ENCODE measurements at places on chromosomes 1 and 21.

DNA sequence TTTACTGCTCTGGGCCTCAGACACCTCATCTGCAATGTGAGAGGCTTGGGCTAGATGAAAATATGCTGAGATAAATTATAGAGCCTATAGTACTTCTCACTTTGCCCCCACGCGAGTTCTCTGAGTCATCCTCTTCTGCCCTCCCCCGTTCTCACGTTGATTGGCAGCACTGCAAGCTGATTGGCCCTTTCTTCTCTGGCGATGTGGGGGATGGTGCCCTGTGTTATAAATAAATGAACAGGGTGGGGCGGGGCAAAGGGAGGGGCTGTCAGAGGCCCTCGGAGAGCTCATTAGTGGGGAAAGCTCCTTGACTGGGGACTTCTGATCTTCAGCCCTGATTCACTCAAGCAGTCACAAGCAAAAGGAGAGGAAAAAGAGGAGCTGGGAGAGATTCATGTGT is 64.3 kb upstream of the ZC3H12A start:
- no peak for DNase-seq

GRCh38 chr1:212973426-212973825 is 23.1 kb downstream of the VASH2 start:
- no peak for DNase-seq

- DNase-seq: peak; percentile 44
Measured at GRCh38 chr1:119799599-119800177, 11.6 kb downstream of the REG4 start.

GRCh38 chr21:43020771-43021170 is 46.4 kb downstream of the PKNOX1 start:
- DNase-seq: no peak

- no peak for DNase-seq
Measured at GRCh38 chr1:223288826-223289225, 75.2 kb downstream of the SUSD4 start.

GRCh38 chr1:245590726-245591125 is 435.9 kb downstream of the KIF26B start:
- no peak for DNase-seq

GRCh38 chr1:38194472-38194871 is 147.9 kb upstream of the POU3F1 start:
- DNase-seq: no peak

DNA sequence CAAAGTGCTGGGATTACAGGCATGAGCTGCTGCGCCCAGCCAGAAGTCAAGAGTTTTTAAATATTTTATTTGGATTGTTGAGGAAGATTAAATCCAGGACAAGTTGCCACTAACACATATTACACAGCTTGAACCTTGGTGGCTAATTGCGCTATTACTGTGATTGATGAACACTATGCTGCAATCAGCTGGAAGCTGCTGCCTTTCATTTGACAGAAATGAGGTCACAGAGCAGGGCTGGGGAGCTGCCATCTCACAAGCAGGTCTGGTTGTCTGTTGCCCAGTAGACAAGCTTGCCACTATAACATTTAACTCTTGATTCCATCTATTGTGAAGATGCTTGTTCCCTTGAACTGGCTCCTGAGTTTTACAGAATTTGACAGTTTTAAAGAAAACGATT is 37.4 kb upstream of the NRDC start:
- DNase-seq: no peak

GRCh38 chr21:24840287-24840686 is 767.0 kb downstream of the MRPL39 start:
- DNase-seq: no peak
